ENCODE measurements at places on chromosomes 11 and 22. TPM values are rescaled to one million over a fixed set of nuclear protein-coding genes. Genes with fewer than 3 reads are reported as not detected.

The TBRG1 gene
- total RNA-seq: 53.7 TPM

The GPHA2 gene
- total RNA-seq: not detected

The TBX10 gene
- total RNA-seq: not detected

The CDKN1C gene
- 34.8 TPM for total RNA-seq

DNA sequence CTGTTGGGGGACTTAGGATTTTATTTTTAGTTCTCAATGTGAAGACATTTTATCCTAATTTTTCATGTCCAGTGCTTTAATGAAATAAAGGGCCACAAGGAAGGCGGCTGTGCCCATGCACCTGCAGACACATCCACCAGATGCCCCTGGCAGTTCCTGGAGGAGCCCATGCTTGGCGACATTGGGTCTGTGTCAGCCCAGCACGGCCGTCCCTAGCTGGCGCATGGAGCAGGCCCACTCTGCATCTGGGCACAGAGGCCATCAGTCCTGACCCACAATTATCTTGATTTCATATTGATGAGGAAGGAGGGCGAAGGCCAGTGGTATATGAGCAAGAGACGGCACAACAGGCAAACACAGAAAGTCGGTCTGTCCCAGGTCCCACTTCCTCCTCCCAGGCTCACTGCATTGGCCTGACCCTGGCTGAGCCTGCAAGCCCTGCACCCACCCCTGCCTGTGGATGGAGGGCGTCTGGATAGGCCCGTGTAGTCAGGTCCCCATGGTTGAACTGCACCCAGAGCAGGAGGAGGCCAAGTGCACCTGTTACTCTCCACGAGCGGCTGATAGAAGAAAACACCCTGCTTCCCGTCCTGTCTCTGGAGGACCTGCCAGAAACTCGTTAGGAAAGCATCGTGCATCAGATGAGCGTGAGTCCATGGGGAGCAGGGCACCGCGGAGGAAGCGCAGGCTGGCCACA, 296.9 kb downstream of the BRD1 start:
- no peak for DNase-seq

- no peak for DNase-seq
These were observed 28.7 kb downstream of the EIF3F start for GRCh38 chr11:8015753-8016239.

- no peak for DNase-seq
These were observed 80.8 kb downstream of the ST3GAL4 start for GRCh38 chr11:126436209-126436755.
